ENCODE measurements at places on chromosomes 4 and X. TPM values are rescaled to one million over a fixed set of nuclear protein-coding genes. Genes with fewer than 3 reads are reported as not detected.
A peak's percentile ranks its signal among the peaks of the same experiment; 100 is the strongest.

GRCh38 chr4:38366997-38367396 is 297.0 kb upstream of the KLF3 start:
- DNase-seq: no peak

DNA sequence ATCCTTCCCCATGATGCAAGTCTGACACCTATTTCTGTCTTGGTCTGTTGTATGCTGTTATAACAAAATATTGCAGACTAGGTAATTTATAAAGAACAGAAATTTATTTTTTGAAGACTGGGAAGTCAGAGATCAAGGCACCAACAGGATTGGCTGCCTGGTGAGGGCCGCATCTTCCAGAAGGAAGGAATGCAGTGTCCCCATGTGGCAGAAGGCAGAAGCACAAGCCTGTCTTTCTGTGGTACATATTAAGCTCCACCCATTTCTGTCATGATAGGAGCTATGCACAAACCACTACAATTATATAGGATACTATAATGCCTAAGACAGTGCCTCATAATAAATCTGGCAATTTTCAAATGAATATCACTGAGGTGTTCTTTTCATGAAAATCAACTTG is 502.3 kb upstream of the DIAPH2 start:
- DNase-seq: no peak

NSUN7 gene
- total RNA-seq: 1.3 TPM

NRK gene
- total RNA-seq: 0.62 TPM

DNA sequence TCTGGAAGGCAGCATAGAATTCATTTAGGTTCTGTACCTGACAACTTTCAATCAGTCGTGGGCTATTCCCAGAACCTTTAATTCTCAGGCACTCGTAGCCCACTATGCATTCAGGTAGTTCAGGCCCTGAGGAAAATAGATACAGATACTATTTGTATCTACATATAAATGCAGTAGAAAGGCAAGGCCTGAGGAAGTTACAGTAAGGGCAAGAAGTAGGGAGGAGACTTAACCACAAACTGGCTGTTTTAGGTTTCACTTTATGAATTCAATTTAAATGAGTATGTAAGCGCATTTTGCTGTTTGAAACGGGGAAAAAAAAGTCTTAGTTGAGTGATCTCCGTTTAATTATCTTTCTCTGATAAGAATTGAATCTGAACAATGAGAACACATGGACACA is 529.4 kb upstream of the ATOH1 start:
- DNase-seq: no peak

DNA sequence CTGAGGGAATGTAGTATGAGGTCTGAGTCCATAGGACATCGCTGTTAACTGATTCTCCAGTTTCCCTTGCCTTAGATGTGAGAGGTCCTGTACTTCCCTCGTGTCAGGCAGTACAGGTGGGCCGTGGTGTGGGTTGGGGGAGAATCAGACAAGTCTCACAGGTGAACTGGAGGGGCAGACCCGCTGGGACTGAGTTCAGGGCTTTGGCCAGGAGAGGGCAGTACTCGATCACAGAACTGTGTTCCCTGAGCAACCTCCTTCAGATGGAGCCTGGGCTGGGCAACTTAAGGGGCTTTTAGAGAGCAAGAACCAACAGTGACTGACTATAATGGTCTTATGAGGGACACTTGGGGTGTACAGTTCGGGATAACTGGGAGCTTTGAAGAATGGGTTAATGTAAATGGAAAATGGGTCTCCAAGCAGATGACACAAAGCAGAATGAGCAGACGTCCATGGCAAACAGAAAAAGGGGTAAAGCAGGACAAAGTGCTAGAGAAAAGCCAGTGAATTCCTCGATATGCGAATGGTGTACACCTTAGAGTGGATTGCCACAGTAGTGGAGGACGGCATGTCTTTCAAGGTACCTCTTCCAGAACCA is 83.6 kb downstream of the CCNG2 start:
- DNase-seq: peak; percentile 15

CT45A2 gene
- total RNA-seq: not detected

- DNase-seq: no peak
Measured at GRCh38 chr4:53478671-53479456, 101.4 kb downstream of the FIP1L1 start.

- DNase-seq: no peak
Measured at GRCh38 chrX:105567082-105567481, 255.3 kb upstream of the NRK start.

PABPC1L2B gene
- not detected for total RNA-seq

TMEM47 gene
- 31.2 TPM for total RNA-seq
